ENCODE measurements at places on chromosomes 6 and 20.

GRCh38 chr6:166551754-166552495 lies 34.6 kb downstream of the RAMACL start:
- DNase-seq, result no peak

DNA sequence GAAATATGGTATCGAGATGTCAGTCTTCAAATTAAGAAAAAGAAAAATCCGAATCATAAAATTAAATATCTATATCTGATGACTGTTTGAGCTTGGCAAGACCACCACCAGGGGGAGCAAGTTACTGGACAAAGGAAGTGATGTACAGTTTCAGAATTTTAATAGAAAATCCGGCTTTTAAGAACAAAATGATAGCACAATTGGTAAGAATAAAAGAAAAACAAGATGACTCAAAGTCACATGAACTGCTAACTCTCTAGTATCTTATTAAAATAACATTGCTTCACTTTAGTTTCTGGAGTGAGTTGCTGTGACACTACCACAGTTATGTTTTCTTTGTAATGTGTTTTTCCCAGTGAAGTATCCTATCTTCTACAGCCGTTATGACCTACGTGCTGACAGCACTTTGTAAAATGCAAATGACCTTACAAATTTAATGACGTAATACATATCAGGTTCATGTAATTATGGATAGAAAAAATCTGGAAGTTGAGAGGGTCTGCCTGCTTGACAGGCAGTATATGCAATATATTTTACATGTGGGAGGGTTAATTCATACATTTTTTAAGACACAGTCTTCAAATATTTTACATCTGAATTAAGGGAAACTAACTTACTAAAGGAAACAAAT lies 405.3 kb upstream of the HS3ST5 start:
- DNase-seq, result no peak

- no peak for DNase-seq
Observed at GRCh38 chr6:113018351-113019151, 671.4 kb downstream of the RFPL4B start.

GRCh38 chr20:24495266-24495665 lies 25.8 kb downstream of the SYNDIG1 start:
- DNase-seq, result no peak

- DNase-seq, result no peak
Observed at GRCh38 chr20:35316086-35316485, 23.9 kb upstream of the FAM83C start.

DNA sequence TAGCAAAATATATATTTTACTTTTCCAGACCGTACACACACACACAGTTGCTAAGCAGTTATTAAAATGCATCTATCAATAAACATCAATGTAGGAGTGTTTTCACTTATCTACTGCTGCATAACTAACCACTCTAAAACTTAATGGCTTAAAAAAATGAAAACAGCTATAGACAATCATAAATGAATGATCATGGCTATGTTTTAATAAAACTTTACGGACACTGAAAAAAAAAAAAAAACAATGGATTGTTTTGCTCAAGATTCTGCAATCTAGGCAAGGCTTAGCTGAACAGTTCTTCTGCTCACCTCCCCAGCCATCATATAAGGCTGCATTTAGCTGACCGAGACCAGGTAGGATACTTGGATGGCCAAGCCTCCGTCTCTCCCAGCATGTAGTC lies 125.4 kb upstream of the CCDC28A start:
- no peak for DNase-seq

- DNase-seq, result no peak
Observed at GRCh38 chr20:16313917-16314316, 259.3 kb downstream of the KIF16B start.

- DNase-seq, result no peak
Observed at GRCh38 chr6:145841668-145842067, 27.1 kb upstream of the FBXO30 start.

GRCh38 chr6:99350573-99350972 lies 1.1 kb upstream of the FAXC start:
- DNase-seq, result no peak

DNA sequence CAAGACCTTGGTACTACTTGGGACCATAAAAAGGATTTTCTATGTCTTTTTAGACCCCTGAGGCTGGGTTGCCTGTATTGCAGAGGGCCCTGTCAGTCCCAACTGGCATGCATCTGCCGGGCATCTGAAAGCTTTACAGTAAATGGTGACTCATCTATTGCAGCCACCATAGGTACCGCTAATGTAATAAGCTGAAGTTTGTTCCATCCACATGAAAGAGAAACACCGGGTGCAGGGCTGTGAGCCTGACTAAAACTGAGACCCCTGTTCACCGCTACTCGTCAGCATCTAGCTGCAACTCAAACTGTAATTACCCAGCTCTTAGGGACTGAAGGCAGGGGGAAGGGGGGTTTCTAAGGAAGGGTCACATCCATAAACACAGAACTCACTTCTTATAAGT lies 49.5 kb downstream of the TRERF1 start:
- DNase-seq, result no peak

DNA sequence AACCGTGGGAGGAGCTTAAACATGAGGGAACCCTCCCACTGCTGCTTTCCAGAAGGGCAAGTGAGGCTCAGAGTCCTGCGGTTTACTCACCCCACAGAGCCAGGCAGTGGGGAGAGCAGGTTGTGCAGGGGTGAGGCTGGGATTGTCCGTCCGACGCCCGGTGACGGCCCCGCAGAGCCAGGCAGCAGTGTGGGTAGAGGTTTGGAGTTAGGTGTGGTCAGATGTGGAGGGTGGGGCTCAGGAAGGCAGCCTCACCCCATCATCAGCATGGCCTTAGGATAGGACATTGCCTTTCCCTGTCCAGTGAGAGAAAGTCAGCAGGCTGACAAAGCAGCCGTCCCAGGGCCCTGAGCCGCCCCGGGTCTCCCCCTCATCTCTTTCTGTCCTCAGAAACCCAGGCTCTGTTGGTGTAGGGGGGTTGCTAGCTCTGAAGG lies 234.6 kb downstream of the DLL1 start:
- DNase-seq, result no peak

DNA sequence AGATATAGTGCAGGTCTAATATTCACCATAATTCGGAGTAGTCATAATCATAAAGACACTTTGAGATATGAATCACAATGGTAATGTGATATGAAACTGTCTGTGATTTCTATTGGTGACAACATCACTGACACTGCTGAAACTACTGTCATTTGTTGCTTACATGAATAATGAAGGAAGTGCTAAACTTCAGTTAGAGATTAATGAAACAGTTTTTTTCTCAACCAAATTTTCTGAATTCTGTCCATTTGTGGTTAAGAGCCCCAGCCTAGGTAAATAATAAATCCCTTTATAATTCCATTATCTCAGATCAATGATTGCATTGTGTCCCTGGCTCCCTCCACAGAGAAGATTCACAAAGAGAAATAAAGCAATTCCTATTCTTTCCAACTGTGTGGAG lies 122.6 kb downstream of the HIVEP2 start:
- no peak for DNase-seq

DNA sequence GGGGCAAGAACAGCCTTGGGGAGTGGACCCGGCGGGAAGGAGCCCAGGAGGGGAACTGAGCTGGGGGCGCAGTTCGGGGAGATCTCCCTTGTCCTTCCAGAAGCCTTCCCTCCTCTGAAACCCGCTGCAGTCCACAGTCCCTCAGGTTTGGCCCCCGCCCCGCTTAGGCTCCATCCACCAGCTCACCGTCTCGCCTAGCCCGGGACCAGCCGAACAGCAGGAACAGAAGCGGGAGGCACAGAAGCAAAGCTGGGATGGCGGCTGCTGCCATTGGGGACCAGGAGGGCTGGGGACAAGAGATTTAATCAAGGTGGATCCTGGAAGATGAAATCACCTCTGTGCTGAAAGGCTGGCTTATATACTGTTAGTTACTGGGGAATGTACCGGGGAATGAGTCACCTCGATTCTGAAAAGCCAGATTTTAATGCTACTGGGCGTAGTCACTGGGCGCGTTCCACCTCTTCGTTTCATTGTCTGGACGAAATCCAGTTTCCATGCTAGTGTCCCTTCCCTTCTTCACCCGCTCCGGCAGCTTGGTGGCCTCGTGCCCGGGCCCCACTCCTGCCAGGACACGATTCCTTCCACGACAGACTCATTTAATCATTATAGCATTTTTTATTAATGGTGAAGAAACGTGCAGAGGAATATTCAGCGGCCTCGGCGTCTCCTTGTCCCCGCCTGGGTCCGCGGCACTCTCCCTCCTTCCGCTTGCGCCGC lies at the start of gene RAET1L:
Gene RAET1L (minus strand): TSS at position 332 of the 717 bp plus-strand sequence. CDS start 61 bp downstream, at position 271.
- no peak for DNase-seq

DNA sequence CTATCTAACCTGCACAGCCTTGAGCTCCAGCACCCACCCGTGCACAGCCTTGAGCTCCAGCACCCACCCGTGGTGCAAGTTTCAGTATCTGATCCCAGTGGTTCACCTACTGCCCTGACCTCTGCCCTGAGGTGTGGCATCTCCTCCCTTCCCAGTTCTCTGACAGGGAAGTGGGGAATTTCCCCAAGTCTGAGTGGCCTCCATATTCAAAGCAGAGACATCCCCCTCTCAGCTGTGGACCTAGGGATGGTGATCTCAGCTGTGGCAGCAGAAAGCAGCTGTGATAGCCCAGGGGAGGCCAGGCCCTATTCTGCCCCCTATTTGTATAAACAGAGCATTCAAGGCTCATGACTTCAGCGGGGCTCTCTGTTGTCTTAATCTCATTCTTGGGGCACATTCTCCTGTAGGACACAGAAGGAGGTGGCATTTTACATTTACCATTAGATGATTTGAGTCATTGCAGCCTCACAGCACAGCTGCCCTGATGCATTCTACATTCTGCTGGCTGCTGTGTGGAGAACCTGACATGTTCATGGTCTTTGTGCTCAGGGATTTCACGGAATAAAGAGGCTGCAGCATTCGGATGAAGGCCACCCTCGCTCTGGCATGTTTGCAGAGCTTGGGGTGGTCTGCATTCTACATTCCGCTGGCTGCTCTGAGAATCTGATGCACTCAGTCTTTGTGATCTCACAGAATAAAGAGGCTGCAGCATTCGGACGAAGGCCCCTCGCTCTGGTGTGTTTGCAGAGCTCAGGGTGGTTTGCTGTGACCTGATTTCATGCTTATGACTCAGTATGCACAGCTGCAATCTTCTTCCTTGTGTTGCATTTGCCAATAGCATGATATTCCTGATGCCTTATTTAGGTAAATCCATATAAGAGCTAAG lies 16.9 kb downstream of the GPR31 start:
- DNase-seq, result no peak

GRCh38 chr6:145749632-145750031 lies 14.3 kb upstream of the EPM2A start:
- no peak for DNase-seq

GRCh38 chr20:45359406-45360148 lies 3.4 kb upstream of the SYS1 start:
- no peak for DNase-seq

- no peak for DNase-seq
Observed at GRCh38 chr20:38139156-38139912, 25.7 kb downstream of the TGM2 start.

DNA sequence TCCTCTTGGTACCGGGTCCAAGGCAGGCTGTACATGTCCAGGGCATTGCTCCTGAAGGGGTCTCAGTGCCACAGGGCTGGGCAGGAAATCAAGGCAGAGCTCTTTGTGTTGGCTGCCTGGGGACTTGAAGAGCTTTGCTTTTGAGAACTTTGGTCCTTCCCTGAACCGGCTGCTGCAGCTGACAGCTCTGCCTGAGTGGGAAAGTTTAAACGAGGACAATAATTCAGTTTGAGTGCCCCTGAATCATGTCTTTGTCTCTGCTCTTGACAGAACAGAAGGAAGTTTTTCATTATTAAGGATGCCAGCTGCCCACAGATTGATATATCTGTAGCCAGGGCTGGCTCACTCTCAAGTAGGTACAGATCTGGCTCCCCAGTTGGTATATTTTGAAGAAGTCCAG lies 56.1 kb downstream of the ANKRD6 start:
- no peak for DNase-seq

GRCh38 chr6:3228046-3228671 lies 706 bp upstream of the TUBB2B start:
- no peak for DNase-seq

- no peak for DNase-seq
Observed at GRCh38 chr6:105815661-105816555, 270.2 kb upstream of the PRDM1 start.

DNA sequence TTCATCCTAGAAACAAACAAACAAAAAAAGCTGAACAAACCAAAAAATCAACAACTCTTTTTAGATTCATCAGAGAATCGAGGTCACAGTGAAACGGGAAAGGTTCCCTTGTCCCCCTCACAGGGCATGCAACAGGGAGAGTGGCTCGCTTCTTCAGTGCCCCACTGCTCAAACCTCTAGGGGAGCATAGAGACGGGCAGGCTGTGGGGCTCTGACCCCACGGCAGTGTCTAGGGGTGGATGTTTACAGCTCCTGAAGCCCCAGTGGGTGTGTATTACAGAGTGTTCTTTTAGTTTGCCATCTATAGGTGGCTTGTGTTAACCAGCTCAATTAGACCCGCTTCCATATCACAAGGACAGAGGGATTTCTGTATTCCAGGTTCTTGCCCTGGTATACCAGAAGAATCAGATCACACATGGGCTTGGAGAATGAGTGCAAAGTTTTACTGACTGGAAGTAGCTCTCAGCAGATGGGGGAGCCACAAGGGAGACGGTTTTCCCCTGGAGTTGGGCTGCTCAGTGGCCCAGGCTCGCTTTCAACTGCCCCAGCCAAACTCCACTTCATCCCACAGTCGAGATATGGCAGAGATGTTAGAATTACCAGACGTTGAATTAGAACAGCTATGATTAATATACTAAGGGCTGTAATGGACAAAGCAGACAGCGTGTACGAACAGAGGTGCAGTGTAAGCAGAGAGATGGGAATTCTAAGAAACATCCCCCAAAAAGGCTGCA lies 192.6 kb upstream of the CST7 start:
- no peak for DNase-seq

- no peak for DNase-seq
Observed at GRCh38 chr6:146028851-146029572, at the start of gene GRM1. TSS of gene GRM1 (plus strand) at chr6:146029062. CDS start at chr6:146029518, 456 bp downstream.

- DNase-seq, result no peak
Observed at GRCh38 chr6:75855052-75855451, 106.0 kb downstream of the MYO6 start.

DNA sequence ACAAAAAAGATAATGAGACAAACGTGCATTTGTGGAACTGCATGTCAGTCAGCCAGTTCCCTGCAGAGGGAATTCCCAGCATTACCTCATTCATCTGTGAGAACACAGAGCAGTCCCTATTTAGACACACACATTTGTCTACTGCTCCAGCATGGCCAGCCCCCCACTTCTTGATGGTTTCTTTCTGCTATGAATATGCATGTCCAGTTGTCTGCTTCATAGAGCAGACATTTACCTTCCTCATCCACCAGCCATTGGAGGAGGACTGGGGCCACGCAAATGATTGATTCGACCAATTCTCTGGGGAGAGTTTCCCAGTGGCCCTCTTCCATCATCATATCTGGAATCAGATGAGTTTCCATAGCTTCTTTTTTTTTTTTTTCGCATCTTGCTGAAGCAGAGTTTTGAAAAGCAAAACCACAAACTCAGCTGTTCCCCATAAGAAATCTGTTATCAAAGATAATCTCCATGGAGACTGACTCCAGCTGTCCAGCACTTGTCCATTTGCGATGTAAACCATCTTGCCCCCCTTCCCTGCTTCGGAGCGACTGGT lies 11.8 kb downstream of the ENPP1 start:
- no peak for DNase-seq

- DNase-seq, result no peak
Observed at GRCh38 chr6:3766214-3766613, 14.7 kb upstream of the PXDC1 start.

GRCh38 chr6:31918069-31918720 lies 9.3 kb upstream of the C2 start:
- no peak for DNase-seq

Measured in GOT3 (cell line).